ENCODE measurements at places on chromosomes 5 and 9. TPM values are rescaled to one million over a fixed set of nuclear protein-coding genes. Genes with fewer than 3 reads are reported as not detected.

The GABRA6 gene
- not detected for total RNA-seq

The SPATA31D4 gene
- not detected for total RNA-seq

The CARTPT gene
- total RNA-seq: not detected

The S100Z gene
- total RNA-seq: not detected

The STKLD1 gene
- 1.1 TPM for total RNA-seq

The DAB2 gene
- 15.6 TPM for total RNA-seq

The ARL14EPL gene
- not detected for total RNA-seq

The FAM114A2 gene
- 10.6 TPM for total RNA-seq

The CTXN3 gene
- total RNA-seq: not detected

The ANKRD55 gene
- total RNA-seq: not detected

The C1QTNF2 gene
- total RNA-seq: 0.07 TPM

The SREK1IP1 gene
- 9.8 TPM for total RNA-seq

The OBP2B gene
- not detected for total RNA-seq

The SIL1 gene
- 24.4 TPM for total RNA-seq

The KCNIP1 gene
- not detected for total RNA-seq

The IFNA2 gene
- not detected for total RNA-seq

The GARIN3 gene
- total RNA-seq: not detected

The BARHL1 gene
- not detected for total RNA-seq

The F2R gene
- total RNA-seq: 52.8 TPM

The GPR151 gene
- total RNA-seq: not detected

The NR5A1 gene
- total RNA-seq: 0.05 TPM

The CMYA5 gene
- 0.07 TPM for total RNA-seq

The CDKN2B gene
- total RNA-seq: not detected

The ENDOG gene
- 13.9 TPM for total RNA-seq

The PFN3 gene
- total RNA-seq: not detected

The SHOC1 gene
- not detected for total RNA-seq

The GRM6 gene
- not detected for total RNA-seq

The KIF24 gene
- 4.1 TPM for total RNA-seq

The PTPRD gene
- 0.13 TPM for total RNA-seq

The ENHO gene
- total RNA-seq: 2.7 TPM

The MCC gene
- 0.26 TPM for total RNA-seq

The GDA gene
- 0.84 TPM for total RNA-seq

The TIMD4 gene
- total RNA-seq: 0.72 TPM

The C5orf24 gene
- 30.3 TPM for total RNA-seq

The TSSK1B gene
- not detected for total RNA-seq

The EGR1 gene
- 7.2 TPM for total RNA-seq

The GNE gene
- 14.5 TPM for total RNA-seq

The RNF180 gene
- 0.60 TPM for total RNA-seq

The HMMR gene
- 31.8 TPM for total RNA-seq

The CENPK gene
- total RNA-seq: 33.5 TPM

The NUTM2F gene
- not detected for total RNA-seq

The ASPN gene
- total RNA-seq: not detected

The TRPM3 gene
- total RNA-seq: not detected

The PDGFRB gene
- 0.09 TPM for total RNA-seq

The PHF19 gene
- 114 TPM for total RNA-seq

The PRLR gene
- not detected for total RNA-seq
